ENCODE measurements at places on chromosomes 1 and 21.
A peak's percentile ranks its signal among the peaks of the same experiment; 100 is the strongest.

GRCh38 chr1:22584970-22585369, 21.7 kb downstream of the EPHA8 start:
- no peak for DNase-seq

DNA sequence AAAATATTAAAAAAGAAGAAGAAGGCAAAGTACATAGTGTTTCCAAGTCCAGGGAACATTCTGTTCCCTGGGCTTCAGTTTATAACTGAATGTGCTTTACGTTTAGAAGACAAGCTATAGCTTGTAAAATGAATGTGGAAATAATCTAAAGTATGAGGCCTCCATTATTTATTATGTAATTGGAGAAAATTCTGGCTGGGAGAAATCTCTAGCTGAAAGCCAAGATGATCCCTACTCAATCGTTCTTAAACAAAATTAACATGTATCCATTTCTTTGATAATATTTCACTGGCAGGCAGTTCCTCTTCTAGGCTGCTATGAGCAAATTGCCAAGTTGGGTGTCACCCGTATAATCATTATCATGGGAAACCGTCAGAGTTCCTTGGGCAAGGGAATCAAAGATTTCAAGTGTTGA, 52.2 kb upstream of the ETS2 start:
- DNase-seq: no peak

GRCh38 chr1:86596741-86597290, 49.9 kb downstream of the CLCA4 start:
- no peak for DNase-seq

- DNase-seq: peak; percentile 69
Measured at GRCh38 chr1:70090875-70091274, 114.5 kb downstream of the LRRC40 start.

- peak; percentile 90 for DNase-seq
Measured at GRCh38 chr1:67749844-67750690, 65.1 kb downstream of the GADD45A start.
